Activated T-cell treated with anti-CD3 and anti-CD28 coated beads for 48 hours (primary cell): ENCODE measurements at places on chromosomes 16 and 17.

- DNase-seq, result no peak
These were observed 221.1 kb upstream of the XYLT1 start for GRCh38 chr16:17691899-17692176.

GRCh38 chr17:76018801-76019200 lies 8.3 kb downstream of the EVPL start:
- DNase-seq, result no peak

- DNase-seq, result no peak
These were observed 43.8 kb upstream of the NDRG4 start for GRCh38 chr16:58456193-58456592.

DNA sequence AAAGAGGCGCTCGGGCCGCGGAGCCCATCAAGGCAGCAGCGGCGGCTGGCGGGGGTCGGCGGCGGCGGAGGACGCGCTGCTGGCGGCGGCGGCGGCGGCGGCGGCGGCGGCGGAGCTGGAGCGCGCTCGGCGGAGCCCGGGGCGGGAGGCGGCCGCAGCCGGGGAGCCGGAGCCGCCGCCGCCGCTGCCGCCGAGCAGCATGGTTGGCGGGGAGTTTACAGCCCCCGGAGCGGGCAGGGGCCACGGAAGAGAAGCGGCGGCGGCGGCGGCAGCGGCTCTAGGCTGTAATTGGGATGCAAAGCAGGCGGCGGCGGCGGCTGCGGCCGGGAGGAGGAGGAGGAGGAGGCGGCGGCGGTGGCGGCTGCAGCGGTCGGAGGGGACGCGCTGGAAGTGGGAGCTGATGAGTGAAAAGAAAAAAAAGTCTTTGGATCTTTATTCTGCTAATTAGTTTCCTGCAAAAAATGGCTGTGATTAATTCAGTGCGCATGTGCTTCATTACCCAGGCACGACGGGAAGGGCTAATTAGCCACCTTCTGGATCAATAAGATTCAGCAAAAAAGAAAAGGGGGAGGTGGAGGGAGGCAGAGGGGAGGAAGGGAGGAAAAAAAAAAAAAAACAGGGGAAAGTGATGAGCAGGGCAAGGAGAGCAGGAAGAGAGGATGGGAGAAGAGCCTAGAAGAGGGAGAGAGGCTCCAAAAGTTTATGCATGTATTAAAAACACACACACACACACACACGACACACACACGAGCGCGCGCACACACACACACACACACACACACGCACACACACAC lies 10.9 kb upstream of the ZFHX3 start:
- no peak for DNase-seq

DNA sequence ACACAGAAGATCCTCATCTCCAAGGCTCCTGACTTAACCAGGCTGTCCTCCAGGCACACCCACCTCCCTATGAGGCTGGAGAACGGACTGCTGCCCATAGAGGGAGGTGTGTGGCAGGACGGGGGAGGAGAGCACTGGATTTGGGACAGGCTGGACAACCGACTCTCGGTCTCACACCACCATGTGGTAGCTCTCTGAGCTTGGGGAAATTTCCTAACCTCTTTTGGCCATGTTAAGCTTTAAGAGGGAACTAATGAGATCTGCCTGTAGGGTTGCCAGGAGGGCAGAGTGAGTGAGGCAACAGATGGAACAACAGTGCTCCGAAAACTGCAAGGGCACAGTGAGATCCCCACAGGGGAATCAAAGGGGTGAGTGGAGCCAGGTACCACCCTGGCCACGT lies 32.7 kb downstream of the RHBDL3 start:
- no peak for DNase-seq

GRCh38 chr17:49881054-49881402 lies 33.2 kb upstream of the TAC4 start:
- no peak for DNase-seq

DNA sequence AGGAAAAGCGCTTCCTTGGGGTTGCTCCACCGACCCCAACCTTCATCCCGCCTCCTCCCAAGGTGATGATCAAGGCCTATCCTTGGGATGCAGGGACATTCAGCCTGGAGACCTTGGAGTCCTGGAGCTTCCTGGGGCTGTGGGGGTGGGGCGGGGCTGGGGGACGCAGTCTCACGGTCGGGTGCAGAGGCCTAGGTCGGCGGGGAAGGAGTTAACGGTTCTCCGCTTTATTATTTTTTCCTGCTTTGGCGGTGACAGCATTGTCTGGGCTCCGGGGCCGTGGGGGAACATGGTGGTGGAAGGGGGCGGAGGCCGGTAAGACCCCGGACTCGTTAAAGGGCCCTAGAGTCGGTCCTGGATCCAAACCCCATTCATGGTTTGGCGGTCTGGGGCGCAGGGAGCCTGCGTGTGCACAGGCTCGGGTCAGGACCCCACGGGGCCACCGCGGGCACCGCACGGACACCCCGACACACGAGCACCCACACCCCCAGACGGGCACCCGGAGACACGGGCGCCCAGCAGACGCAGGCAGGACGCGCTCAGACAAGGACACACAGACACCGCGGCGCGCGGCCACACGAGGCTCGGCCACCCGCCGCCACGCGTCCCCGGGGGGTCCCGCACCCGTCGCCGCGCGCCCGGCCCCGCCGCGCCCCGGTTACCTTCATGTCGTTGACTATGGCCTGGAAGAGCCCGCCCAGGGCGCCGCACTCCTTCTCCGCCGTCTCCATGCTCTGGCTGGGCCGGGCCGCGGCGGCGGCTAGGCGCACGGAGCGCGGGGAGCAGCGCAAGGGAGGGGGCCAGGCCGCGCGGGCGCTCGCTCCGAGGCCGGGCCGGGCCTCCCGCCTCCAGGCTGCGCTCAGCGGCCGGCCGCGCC lies 554 bp downstream of the MTSS2 start:
- DNase-seq, result no peak

DNA sequence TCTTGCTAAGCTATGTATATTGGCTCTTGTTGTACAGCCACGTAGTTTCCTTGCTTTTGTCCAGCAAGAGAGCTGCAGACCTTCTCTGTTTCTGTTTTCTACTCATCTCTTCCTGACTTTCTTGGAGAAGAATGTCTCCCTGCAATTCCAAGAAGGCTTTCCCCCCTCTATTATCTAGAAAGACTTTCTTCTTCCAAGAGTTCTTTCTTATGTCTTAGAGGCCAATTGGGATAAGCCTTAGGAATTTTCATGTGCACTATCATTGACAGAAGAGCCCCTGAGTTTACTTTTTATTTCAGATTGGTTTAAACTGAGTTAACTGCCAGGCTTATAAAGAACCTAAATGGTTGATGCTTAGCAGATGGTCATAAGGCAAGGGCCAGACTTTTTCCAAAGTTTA lies 9.0 kb downstream of the CAPNS2 start:
- DNase-seq, result no peak

DNA sequence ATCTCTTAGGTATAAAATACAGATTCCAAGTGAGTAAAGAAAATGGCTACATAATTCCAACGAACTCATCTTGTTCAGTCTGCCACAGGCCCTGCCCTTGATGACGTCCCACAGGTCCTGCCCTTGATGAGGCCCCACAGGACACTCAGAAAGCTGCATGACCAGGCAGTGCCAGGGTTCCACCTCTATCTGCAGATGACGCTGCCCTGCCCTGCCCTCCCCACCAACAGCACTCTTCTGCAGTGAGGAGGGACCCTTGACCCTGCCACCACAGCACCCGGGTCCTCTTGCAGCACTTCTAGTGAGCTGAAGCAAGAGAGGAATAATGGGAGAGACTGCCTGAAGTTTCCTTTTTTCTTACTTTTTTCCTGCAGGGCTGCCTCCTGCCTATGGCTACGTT lies 118.4 kb downstream of the VPS53 start:
- no peak for DNase-seq

DNA sequence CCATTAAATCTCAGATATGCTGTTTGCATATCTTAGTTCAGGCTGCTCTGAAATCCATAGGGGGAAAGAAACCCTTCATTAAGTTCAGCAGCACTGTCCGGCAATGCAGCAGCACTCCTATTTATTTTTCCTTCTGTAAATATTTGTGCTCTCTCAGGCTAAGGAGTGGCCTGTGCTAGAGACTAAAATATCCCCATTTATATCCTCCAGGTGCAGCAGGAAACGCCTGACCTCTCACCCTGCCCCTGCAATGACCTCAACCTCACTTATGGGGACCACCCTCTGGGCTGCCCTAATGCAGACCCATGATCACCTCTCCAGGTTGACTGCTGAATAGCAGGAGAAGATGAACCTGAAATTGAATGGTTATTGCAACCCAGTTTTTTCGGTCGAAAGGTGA lies 165.0 kb upstream of the ELAC2 start:
- no peak for DNase-seq

DNA sequence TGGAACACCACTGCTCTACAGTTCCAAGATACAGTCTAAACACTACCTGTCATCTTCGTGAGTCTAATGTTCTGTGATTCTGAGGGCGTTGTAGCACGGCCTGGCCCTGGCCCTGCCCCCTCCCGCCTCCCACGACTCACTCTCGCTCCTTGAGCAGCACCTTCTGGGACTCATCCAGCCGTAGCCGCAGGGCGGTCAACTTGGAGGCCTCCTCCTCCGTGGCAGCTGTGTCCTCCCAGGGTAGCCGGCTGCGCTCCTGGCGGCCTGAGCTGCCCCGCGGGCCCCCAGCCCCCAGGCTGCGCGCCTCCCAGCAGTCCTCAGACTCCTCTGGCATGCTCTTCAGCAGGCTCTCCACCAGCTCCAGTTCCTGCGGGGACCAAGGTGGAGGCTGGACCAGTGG lies 10.6 kb downstream of the CCDC102A start:
- no peak for DNase-seq

DNA sequence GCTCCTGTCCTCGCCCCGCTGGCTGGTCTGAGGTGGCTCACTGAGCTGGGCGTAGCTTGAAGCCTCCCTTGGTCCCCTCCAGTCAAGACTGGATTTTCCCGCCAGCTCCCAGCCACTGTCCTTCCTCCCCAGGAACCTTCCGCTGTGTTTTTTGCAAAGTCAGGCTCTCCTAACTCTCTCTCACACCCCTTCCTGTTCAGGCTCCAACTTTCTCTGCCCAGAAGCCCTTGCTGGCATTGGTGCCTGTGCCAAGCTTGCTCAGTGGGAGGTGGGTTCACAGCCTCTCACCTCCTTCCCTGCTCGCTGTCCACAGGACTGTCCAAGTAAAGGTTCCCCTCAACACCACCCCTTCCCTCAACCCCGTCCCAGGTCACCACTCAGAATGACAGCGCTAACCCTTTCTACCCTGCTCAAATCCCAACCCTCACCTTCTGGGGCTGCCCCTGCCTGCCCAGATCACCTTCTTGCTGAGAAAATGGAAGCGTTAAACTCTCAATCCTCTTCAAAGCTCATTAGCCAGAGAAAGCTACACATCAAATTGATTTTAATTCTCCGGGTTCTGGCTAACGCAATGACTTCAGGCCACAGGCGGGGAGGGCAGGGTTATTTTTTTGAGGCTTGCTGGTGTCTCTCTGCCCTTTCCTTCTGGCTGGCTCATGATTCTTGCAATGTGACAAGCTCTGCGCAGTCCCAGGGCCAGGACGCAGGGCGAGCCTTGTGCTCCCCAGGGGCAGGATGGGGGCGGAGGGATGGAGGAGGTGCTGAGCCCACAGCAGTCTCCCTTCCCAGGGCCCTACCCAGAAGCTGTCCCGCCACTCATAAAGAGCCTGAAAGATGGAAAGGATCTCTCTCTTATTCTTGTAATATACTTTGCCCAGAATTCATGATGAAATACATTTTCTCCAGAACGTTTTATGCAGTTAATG lies 357.2 kb upstream of the TNRC6C start:
- no peak for DNase-seq

GRCh38 chr16:1145383-1146100 lies 7.4 kb upstream of the CACNA1H start:
- no peak for DNase-seq

- no peak for DNase-seq
These were observed 5.1 kb downstream of the MMP25 start for GRCh38 chr16:3051494-3051893.

- DNase-seq, result no peak
These were observed 641 bp upstream of the NT5C3B start for GRCh38 chr17:41836550-41837196.

- DNase-seq, result no peak
These were observed 3.5 kb upstream of the BCL6B start for GRCh38 chr17:7019367-7019766.

DNA sequence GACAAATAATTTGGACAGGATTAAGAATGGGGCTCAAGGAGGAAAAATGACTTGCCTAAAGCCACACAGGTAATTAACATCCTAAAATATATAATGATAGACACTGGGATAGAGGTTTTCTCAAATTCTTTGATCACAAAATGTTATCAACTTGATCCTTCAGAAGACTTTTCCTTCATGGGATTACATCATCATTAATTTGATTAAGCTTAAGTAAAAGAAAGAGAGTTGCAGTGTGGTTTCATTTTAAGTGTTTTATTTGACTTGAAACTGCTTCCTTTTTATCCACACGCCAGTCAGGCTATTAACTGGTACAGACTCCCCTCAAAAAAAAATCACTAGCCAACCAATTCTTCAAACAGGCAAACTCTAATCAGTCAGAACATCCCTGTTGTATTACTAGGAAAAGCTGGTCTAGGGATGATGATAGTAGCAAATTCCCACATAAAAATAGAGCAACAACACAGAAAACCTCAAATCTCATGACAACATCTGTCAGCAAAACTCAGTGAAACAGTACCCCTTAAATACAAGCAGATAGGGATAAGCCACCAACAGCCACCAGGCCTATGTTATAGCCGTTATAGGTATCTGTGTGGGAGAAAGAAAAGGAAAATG lies 32.5 kb downstream of the AKAP10 start:
- no peak for DNase-seq

DNA sequence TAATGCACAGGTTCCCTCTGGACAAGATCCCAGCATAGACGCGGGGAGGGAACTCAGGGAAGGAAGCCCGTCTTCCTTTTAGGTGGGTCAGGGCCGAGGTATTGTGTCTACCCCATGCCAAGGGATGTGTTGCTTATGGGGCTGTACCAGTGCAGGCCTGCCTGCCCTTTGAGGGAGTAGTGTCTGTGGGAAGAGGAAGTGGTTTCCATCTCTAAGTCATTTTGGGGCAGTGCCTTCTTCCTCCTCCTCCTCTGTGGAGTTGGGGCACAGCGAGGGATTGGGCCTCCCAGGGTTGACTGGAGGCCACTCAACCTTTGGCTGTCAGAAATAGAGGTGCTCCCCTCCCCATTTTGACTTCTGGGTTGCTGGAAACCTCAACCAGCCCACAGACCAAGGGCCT lies 26.5 kb downstream of the GJD3 start:
- no peak for DNase-seq

DNA sequence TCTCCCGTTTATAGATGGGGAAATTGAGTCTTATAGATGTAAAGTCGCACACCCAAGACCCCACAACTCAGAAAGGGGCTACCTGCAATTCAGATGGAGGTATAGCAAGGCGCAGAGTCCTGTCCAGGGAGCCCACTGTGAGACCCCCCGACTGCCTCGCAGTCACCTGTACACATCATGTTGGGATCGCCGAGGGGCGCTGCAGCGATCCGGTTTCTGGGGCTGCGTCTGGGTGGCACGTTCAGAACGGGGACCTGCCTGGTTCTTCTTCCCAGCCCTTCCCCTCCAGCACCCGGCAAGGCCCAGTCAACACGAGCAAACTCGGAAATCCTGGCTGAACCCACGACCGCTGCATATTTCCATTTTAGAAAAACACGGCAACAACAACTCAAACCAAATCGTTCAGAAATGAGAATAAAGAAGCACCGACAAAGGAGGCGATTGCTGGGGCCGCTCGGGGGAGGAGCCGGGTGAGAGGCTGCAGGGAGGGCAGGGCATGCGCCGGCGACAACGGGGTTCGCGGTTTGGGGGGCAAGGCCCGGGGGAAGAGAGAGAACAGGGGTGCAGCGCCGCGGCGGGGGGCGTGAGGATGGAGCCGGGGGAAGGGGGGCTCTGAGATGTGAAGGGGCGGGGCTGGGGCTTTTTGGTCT lies 643 bp downstream of the HSDL1 start:
- peak; percentile 36 for DNase-seq
